Activated naive CD4-positive, alpha-beta T cell treated with Interleukin-2 at 50 U/mL for 16 hours (primary cell): ENCODE measurements at places on chromosomes 3 and 15.

GRCh38 chr3:103963599-103963998, 1403.1 kb upstream of the ALCAM start:
- no peak for DNase-seq

GRCh38 chr3:134092208-134092701, 62.5 kb upstream of the SLCO2A1 start:
- no peak for DNase-seq

- DNase-seq: no peak
Measured at GRCh38 chr3:87733671-87734367, 325.0 kb downstream of the CGGBP1 start.

DNA sequence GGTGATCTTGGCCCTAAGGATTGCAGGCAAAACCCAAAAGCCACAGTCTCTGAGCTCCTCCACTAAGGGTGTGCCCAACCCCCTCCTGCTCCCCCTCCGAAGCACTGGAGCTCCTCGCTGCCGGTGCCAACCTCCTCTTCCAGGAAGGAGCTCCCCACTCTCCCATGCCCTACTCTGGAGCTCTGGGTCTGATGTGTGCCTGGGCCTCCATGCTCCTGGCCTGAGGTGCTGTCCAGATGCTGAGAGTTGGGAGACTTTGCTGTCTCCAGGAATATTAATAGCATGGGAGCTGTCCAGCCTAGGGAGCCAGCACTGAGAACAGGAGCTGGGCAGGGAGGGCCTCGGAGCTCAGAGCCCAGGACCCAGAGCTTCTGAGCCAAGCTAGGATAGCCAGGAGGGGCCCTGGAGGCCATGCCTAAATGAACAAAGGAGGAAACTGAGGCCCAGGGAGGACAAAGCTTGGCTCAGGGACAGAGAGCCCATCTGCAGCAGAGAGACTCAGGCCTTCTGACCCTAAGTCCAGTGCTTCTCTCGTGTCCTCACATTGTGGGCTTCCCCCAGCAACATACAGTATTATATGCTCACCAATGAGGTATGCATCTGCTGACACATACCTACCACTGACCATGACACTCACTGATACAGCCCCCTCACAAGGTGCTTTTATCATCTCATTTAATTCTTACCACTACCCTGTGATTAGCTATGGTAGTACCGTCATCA, 36.9 kb upstream of the HERC1 start:
- no peak for DNase-seq

DNA sequence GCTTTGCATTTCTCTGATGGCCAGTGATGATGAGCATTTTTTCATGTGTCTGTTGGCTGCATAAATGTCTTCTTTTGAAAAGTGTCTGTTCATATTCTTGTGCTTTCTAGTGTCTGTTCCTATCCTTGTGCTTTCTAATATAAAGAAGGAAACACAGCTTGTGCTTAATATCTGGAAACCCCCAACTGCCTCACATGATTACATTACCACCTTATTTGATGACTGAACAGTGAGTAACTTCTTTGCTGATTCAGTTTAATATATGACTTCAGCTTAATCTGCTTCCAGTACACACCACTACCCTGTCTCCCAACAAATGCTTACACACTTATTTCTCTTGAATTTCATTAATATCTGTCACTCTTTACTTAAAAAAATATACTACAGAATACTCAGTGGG, 835.1 kb downstream of the EDEM1 start:
- DNase-seq: no peak

DNA sequence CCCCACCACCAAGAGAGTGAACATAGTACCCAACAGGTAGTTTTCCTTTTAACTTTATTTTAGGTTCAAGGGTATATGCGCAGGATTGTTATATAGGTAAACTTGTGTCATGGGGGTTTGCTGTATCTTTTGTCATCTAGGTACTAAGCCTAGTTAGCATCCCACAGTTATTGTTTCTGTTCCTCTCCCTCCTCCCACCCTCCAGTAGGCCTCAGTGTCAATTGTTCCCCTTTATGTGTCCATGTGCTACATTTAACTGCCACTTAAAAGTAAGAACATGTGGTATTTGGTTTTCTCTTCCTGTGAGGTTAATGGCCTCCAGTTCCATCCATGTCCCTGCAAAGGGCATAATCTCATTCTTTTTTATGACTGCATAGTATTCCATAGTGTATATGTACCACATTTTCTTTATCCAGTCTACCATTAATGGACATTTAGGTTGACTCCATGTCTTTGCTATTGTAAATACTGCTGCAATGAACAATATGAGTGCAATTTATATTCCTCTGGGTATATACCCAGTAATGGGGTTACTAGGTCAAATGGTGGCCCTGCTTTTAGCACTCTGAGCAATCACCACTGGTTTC, 66.2 kb downstream of the ST3GAL6 start:
- DNase-seq: no peak

GRCh38 chr3:151584566-151584965, 123.7 kb upstream of the IGSF10 start:
- no peak for DNase-seq

- DNase-seq: no peak
Measured at GRCh38 chr3:52882377-52882776, 15.0 kb downstream of the STIMATE start.

- no peak for DNase-seq
Measured at GRCh38 chr3:191963182-191963581, 502.2 kb downstream of the PYDC2 start.

- no peak for DNase-seq
Measured at GRCh38 chr3:45575386-45575923, 19.1 kb upstream of the LIMD1 start.

- no peak for DNase-seq
Measured at GRCh38 chr15:26841514-26841913, 25.3 kb upstream of the GABRA5 start.

- no peak for DNase-seq
Measured at GRCh38 chr3:908839-909238, 184.0 kb upstream of the CNTN6 start.

- no peak for DNase-seq
Measured at GRCh38 chr3:63950698-63951097, 38.5 kb upstream of the SCAANT1 start.

- no peak for DNase-seq
Measured at GRCh38 chr3:194365978-194366490, 3.5 kb downstream of the LRRC15 start.

GRCh38 chr3:168802766-168803165, 707.0 kb upstream of the GOLIM4 start:
- no peak for DNase-seq

DNA sequence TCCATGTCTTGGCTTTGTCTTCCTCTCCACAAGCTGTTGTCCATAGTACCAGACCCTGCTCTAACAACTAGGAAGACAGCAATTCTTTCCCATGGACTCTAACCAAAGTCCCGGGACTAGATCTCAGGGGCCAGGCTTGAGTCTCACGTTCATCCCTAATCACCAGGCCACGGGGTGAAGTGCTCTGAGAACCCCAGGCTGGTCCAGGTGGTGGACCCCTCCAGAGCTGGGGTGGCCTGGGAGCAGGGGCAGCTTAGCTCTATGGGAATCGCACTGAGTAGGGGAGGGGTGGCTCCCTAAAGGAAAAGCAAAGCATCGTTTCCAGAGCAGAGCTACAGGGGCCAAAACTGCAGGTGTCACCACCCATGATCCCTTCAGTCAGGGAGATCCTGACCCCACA, 150.9 kb downstream of the TPRA1 start:
- no peak for DNase-seq

DNA sequence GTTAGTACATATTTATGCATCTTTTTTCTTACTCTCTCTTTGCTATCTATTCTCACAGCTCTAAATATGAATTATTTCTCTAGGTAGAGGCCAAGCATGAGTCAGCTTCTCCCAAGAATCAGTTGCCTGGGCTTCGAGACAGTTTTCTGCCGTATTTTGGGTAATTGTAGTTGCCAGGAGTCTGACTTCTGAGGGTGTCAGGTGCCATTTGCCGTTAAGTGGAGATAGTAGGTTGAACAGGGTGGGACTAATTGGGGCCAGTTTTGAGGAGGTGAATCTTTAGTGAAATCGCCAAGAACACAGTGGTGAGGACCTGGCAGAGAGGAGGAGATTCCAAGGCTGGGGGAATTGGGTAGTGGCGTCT, 7.8 kb upstream of the NRROS start:
- DNase-seq: peak; percentile 19

GRCh38 chr3:14423197-14423743, 20.9 kb downstream of the SLC6A6 start:
- no peak for DNase-seq

DNA sequence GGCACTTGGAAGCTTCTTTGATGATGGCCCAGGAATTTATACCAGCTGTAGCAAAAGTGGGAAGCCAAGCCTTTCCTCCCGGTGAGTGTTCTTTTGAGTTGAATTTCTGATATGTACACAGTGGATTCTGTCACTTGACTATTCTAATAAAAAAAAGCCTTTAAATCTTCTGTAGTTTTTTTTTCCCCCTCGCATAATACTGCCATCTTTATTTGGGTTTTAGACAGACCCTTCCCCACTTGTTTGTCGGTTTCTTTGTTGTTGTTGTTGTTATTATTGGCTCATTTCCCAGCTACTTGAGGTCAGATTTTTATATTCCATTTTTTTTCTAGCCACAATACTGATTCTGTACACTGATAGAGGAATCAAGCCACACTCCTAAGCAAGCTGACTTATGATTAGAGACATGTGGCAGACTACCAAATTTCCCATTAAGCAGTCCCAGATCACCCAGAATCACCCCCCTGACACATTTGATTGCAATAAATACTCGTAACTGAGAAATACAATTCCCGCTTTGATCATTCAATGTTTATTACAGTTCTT, 122.4 kb upstream of the IL12A start:
- no peak for DNase-seq

DNA sequence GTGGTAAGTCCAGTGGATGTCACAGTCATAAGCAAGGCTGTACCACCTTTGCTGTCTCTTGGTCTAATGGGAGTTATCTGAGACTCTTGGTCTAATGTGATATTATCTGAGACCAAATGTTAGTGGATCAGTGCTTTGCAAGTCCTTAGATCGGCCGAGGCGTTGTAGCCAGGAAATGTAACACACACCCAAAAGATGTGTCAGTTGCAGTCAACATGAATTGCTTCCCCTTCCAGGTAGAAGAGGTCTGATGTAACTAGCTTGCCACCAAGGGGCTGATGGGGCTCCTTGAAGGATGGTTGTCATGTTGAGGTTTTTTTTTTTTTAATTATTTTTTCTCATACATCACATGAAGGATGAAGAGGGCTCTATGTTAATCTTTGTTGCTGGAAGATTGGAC, 45.4 kb upstream of the RAF1 start:
- DNase-seq: no peak

GRCh38 chr3:111720681-111721380, 125.7 kb upstream of the ZBED2 start:
- DNase-seq: no peak

GRCh38 chr15:27828746-27829145, 270.4 kb downstream of the OCA2 start:
- no peak for DNase-seq

DNA sequence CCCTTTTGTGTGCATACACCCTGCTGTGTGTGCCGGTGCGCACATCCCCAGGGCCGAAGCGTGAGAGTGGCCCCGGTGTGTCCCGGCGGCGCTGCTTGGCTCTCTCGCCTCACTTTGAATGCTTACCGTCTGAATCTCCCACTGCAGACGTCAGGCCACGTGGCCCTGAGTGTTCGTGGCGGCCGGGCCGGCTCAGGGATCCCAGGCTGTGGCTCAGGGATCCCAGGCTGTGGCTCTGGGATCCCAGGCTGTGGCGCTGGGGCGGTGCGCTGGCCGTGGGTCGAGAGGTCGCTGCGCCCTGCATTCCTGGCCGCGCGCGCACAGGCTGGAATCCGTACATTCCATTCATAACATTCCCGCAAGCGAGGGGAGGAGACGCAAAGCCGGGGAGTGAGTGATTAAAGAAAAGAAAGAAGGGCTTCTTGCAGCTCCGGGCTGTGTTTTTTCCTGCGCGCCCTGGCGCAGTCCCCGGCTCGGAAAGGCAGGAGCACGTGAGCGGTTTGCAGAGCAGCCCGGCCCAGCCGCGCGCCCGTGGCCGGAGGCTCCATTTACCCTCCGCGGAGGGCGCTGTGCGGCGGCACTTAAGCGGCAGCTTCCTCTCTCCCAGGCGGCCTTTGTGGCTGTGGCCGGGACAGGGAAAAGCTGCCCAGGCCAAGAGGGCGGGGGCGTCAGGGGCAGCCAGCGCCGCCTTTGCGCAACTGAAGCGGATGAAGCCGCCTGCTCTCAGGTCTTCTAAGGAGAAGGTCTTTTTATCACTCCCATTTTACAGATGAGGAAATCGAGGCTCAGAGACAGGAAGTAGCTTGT, 87.0 kb upstream of the ALDH1L1 start:
- no peak for DNase-seq

DNA sequence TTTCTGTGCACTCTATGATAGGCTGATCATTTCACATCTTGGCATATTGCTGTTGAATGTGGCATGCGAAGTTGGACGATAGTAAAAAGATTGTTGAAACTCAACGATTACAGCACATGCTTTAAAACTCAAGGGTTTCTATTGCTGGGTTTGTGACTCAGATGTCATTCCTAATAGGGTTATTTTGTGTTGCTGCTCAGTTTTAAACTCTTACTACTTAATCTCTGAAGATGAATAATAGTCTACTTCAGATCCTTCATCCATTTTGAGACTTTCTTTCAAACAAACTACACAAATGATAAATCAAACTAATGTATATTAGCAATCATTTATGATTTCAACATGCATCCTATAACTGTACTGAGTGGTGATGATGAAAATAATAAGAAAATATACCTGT, 71.3 kb upstream of the MBNL1 start:
- DNase-seq: no peak
